ENCODE measurements at places on chromosomes 7 and 10.
A peak's percentile ranks its signal among the peaks of the same experiment; 100 is the strongest.

DNA sequence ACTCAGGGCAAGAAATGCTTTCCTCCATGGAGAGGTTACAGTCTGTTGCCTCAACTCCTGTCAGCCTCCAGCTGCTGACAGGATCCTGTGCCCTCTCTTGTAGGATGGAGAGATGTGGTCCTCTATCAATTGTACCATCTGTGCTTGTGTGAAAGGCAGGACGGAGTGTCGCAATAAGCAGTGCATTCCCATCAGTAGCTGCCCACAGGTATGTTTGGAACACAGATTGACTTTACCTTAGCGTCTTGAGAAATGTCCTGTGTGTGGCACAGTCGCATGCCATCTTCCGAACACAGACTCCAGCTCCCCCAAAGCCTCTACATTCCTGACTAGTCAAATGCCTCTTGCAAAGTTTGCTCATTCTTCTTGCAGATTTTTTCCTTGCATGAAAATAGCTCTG lies 152.6 kb downstream of the BMPER start:
- no peak for DNase-seq

- no peak for DNase-seq
Observed at GRCh38 chr10:102900006-102900405, 18.1 kb upstream of the CNNM2 start.

- no peak for DNase-seq
Observed at GRCh38 chr7:44067064-44067951, 1.9 kb upstream of the PGAM2 start.

GRCh38 chr7:45716380-45717203 lies 142.4 kb downstream of the ADCY1 start:
- no peak for DNase-seq

DNA sequence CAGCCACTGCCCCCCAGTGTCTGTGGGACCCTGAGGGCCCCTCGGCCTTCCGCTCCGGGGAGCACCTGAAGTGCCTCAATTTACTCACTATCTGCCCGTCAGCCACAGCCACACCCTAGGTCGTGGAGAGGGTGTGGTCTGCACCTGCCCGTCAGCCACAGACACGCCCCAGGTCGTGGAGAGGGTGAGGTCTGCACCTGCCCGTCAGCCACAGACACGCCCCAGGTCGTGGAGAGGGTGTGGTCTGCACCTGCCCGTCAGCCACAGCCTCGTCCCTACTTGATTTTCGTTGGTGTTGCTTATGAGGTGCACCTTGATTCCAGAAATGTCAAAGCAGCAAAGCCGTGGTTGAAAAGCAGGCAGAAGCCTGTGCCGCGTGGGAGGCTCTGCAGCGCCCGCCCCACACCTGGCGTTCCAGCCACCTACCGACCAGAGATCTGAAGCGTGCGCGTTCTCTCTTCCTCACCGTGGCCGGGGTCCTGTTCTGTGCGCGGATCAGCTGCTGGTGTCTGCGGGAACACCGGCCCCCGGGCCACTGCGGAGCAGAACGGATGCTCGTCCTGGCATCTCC lies 101.6 kb downstream of the DYNC2I1 start:
- no peak for DNase-seq

DNA sequence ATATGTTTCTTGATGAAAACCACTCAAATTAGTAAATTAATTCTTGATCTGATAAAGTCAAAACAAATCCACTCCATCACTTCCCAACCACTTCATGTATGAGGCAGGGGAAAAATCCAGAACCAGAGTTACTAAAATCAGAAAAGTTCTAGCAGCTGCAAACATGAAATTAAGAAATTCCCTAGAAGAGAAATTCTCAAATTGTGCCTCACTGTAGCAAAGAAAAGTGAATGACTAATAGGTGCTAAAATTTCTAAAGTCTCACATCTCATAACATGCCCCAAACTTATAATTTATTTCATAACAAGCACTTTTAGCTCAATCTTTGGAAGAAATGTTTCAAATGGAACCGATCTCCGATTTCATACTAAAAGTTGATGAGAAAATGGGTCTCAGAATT lies 345.0 kb upstream of the AOAH start:
- no peak for DNase-seq

DNA sequence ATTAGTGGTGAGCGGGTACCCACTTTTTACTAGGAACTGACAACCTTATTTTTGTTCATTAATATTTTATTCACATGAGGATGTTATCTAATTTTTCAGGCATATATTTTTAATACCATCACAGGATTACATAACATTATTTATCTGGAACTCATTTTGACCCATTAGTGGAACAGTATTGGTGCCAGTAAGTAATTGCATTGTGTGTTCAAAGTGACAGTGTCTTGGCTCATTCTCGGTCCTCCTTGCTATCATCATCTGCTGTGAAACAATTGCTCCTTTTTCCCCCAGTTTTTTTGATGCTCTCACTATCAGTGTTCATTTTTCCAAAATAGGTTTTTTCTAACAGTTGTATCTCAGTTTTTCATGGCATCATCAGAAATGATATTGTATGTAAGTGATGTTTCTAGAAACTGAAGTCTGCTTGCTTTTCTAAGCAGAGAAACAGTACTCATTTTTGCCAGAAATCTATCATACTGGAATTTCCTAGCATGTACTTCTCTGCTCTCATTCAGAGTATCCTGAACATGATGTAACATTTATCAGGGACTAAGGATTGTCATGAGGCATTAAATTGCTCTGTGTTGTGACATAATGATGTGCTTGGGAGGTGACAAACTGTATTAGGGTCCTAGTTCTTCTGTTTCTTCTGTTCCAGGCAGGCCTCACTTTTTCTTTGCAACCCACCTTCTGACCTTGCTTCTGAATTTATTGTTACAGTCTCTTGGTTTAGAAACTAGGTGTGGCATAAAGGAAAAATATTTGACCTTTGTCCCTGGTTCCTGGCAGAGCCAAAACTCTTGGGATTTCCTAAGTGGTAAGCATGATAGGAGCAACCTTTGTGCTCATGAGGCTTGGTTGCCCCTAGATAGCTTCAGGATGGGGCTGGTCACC lies 4.2 kb downstream of the NUB1 start:
- no peak for DNase-seq

DNA sequence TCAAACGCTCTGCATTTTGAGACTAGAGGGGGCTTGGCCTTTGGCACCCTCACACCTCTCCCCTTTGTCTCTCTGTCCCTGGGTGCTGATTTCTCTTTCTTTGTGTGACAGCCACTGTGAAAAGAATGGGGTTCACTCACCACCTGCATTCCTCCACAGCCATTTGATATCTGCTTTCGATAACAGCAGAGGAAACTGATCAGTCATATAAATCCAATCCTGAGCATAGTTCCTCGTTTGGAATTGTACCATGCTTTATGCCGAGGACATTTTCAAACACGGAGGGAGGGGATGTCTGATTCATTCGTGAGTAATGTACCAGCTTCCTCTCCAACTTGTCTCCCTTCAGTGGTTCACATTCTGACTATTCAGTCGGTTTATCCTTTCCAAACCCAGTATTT lies 15.8 kb downstream of the MET start:
- peak; percentile 89 for DNase-seq

DNA sequence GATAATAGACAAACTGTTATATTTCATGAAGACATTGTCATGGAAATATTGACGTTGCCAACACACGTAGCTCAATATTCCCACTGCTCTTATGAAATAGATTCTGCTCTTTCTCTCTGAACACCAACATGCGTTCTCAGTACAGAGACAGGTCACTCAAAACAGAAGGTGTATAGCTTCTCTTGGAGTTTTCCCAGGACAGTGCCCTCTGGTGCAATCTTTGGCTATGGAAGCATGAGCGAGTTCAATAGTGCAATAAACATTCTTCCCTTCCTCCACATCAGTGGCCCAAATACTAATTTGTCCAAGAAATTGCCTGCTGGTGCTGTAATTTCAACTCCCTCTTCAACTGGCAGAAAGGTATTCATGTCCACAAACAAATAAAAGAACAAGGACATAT lies 145.3 kb downstream of the MAGI2 start:
- no peak for DNase-seq

DNA sequence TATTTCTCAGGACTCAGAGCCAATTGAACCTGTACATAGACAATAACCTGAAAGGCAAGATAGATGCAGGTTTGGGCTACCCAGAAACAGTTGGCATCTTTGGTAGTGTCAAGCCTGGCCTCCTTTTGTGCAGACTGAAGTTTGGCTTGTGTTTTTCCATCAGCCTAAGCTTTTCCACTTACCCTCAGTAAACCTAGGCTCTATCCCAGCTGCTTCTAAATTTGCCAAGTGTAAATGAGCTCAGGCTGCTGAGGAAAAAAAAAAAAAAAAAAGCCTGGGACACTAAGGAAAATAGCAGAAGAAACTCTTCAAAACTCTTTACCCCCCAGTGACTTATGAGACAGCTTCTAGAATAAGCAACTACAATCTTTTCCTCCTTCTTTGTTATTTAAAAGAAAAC lies 316.3 kb upstream of the SORCS1 start:
- DNase-seq = no peak

GRCh38 chr10:3959370-3960325 lies 174.6 kb upstream of the KLF6 start:
- no peak for DNase-seq

DNA sequence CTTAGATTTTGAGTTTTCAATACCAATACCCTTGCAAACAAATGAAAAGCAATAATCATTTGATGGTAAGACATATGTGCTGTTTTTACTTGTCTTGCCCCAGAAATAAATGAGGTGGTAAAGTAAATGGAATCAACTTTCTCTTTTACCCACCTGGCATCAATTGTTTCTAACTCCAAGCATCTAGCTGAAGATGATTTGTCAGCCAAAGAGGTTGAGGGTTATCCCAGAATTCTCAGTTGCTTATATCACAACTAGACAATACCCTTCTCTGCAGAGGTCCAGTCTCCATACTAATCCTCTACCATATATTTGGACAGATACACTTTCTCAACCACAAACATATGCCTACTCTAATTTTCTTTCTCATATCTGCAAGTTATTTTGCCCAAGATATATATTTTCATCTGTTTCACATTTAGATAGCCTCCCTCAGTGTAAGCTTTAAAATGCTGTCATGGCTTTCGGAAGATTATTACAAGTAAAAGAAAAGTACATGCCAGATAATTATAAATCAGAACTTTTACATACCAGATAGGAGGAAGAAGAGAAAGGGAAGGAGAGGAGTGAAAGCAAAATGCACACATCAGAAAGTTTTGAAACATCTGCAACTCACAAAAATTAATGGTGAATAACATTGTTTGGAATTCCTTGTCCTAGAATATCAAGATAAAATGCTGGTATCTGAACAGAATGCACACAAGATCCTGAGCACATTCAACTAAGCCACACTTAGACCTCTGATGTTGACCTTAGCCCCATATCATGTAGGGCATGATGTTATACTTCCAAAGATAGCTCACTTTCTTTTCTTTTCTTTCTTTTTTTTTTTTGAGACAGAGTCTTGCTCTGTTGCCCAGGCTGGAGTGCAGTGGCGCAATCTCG lies 146.6 kb downstream of the REEP3 start:
- peak; percentile 29 for DNase-seq

DNA sequence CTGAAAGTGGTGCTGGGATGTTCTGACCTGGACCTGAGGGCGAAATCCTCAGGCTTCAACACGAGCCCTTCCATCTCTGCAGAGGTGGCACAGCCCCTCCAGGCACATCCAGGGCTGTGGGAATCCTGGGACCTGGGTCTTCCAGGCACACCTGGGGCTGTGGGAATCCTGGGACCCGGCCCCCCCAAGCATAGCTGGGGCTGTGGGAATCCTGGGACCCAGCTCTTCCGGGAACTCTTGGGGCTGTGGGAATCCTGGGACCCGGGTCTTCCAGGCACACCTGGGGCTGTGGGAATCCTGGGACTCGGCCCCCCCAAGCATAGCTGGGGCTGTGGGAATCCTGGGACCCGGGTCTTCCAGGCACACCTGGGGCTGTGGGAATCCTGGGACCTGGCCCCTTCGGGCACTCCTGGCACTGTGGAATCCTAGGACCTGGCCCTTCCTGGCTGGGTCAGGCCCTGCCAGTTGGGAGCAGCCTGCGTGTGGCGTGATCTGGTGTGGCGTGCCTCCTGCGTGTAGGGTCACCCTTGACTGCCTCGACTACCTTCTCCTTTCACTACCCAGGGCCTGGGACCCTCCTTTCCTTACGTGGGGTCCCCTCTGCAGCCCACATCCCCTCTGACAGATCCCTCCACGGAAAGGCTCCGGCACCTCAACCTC lies 124.0 kb downstream of the WDR37 start:
- no peak for DNase-seq

DNA sequence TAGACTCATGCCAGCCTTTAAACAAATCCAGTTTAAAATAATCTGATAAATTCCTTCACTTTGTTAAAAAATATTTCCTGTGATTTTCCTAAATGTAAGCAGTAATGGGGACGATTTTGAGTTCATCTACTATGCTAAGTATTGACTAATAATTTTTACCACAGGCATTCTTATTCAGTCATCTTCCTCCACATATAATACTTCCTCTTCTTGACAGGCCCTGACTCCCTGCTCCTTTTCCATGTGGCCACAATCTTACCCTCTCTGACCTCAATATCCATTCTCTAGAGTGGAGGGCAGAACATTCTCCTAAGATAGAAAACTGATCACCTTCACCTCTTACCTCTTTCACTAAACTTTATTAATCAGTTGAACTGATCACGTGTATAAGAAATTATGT lies 7.8 kb downstream of the DNAJC2 start:
- DNase-seq = no peak
